ENCODE measurements at places on chromosomes 13 and 19. TPM values are rescaled to one million over a fixed set of nuclear protein-coding genes. Genes with fewer than 3 reads are reported as not detected.

DNA sequence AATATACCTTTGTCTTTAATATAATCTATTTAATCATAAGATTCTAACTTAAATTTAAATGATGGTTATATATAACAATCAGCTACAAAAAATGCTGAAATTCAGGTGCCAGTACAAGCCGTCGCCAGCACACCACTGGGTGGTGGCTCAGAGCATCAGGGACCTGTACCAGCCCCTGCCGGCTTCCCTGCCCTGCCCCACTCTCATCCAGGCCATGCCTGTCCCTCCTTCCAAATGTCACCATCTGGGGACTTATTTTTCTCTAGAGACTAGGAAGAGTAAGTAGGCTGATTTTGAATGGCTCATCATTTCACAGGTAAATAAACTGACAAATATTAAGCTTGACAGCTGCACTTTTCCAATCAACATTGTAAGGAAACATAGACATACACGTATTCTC lies 1.6 kb downstream of the METTL21C start:
- DNase-seq, result no peak

DNA sequence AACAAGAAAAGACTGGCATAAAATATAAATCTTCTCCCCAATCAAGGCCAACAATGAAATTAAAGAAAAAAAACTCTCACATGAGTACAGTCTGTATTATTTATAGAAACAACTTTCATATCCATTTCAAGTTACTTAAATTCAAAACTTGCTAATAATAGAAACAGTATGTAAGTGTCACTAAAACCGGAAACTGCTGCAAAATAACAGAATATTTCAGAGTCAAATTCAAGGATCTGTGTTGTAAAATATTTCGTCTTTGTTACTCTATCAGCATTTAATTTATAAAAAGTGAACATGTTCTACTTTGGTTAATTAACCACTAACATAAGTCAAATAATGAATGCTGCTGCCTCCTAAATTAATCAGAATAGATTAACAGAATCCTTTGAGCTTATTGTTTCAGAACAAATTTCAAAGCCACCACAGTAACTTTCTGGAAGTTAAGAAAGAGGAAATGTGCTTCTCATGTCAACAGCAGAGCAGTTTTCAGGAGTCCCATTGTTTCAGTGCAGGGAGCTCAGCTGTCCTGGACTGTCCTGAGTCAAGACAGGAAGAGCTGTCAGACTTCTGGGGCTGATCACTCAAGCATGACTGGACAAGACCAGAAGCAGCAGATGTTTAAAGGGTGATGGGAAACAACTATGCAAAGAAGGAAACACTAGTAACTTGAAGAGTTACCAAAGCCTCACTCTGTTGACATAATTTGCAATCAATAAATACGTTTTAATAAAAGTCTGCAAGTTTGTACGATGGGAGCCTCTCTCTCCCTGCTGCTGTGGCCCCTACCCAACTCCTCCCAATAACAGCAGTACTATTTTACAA lies 76.9 kb downstream of the FOXO1 start:
- DNase-seq, result peak; percentile 36

GRCh38 chr13:35909837-35910540 lies 221.2 kb downstream of the DCLK1 start:
- no peak for DNase-seq

- peak; percentile 47 for DNase-seq
Observed at GRCh38 chr19:32224371-32225244, 120.8 kb upstream of the ZNF507 start.

DNA sequence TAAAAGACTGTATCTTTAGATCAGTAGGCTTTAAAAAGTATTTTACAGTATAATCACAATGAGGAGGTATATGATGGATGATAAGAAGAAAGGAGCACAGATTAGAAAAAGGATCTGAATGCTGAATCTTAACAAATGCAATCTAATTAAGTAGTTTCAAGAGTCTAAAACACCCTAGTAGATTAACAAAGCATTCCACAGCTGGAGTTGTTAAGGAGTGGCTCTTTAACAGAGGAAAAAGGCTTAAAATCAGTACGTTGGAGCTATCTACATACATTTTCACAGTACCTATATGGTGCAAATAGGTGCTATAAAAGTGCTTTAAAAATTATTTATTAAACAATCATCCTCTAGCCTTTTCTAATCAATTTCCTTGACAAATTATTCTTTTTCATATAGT lies 34.5 kb downstream of the TSC22D1 start:
- DNase-seq, result no peak

DNA sequence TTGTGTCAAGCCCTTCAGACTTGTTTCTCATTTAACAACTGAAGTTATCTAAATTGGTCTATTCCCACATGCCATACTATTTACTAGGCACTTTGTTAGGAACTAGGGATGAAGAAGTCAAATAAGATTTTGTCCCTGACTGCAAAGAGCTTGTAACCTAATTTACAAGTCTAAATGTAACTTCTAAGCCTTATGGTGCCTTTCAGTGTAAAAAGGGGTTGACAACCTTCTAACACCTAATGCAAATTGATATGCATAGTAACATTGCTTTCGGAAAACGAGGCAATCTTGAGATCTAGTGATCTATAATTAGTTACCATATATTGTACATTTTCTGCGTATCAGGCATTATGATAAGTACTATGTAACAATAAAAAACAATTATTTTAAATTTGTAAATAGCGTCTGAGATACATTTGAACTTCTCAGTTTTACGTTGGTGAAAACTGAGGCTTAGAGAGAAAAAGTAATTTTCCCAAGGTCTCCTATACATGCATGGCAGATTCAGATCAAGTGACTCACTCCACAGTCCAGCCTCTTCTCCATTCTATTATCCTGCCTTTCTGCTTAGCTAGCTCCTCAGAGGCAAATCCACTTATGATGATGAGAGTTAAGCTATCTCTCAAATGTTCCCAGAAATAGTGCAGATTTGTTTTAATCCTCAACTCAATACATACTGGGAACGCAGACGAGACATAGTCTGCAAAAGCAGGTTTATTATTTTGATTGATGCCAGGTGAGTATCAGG lies 764.9 kb upstream of the SLITRK5 start:
- no peak for DNase-seq

GRCh38 chr19:34574704-34575103 lies 93.1 kb downstream of the WTIP start:
- DNase-seq, result no peak

GRCh38 chr19:13181747-13182388 lies 31.7 kb downstream of the IER2 start:
- no peak for DNase-seq

GRCh38 chr19:57773488-57773887 lies 4.0 kb downstream of the ZNF586 start:
- DNase-seq, result no peak

- no peak for DNase-seq
Observed at GRCh38 chr19:10565028-10565566, 713 bp downstream of the KRI1 start.

- DNase-seq, result no peak
Observed at GRCh38 chr13:75294110-75294509, 187.9 kb downstream of the TBC1D4 start.

GRCh38 chr19:14478113-14478545 lies 3.0 kb upstream of the PTGER1 start:
- no peak for DNase-seq

GRCh38 chr13:63882052-63882451 lies 2466.4 kb upstream of the PCDH20 start:
- no peak for DNase-seq

GRCh38 chr13:99967869-99968520 lies 3.6 kb downstream of the ZIC5 start:
- no peak for DNase-seq

Gene COMMD6
- 109 TPM for total RNA-seq

Gene ZNF841
- 13.6 TPM for total RNA-seq

Gene CYP2A6
- total RNA-seq, result not detected

Gene KLK2
- total RNA-seq, result not detected

Gene A1BG
- total RNA-seq, result 23.6 TPM

Gene URI1
- total RNA-seq, result 88.3 TPM

Gene C19orf67
- total RNA-seq, result not detected

Measured in SJSA1 (cell line).